ENCODE measurements at places on chromosomes 3 and 15.

GRCh38 chr3:79086514-79086913 is 681.3 kb downstream of the ROBO1 start:
- DNase-seq = no peak

- DNase-seq = no peak
Measured at GRCh38 chr15:57521503-57521902, 70.2 kb upstream of the MYZAP start.

- no peak for DNase-seq
Measured at GRCh38 chr15:53437366-53437765, 322.1 kb downstream of the WDR72 start.

DNA sequence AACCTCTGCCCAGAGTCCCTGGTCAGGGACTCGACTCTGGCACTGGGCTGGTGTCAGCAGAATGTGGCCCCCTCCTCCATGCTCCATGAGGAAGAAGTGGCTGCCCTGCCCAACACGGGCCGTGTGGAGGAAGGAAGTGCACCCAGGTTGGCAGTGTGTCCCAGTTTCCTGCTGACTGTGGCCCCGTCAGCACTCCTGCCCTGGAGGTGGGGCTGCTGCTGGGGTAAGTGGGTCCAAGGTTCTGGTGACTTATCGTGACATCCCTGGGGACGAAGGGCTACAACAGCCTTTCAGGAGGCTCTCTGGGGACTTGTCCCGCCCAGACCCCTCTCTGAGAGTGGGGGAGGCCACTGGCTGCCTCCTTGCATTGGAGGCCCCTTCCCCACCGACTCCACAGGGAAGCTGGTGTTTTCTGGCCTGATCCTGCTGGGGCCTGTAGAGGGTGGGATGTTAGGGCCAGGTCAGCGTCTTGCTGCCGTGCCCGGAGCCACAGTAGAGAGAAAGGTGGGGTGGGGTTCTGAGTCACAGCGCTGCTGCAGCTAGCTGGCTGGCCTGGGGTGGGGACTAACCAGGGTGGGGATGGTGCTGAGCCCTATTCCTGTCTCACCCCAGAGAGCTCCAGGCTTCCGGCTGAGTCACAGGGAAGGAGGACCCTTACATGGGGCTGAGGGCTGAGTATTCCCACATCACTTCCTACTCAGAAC is 10.5 kb downstream of the SEMA4B start:
- DNase-seq = no peak

- DNase-seq = no peak
Measured at GRCh38 chr3:9102240-9102981, 139.1 kb upstream of the RAD18 start.

GRCh38 chr15:91302588-91303439 is 202.8 kb downstream of the SV2B start:
- DNase-seq = no peak

- no peak for DNase-seq
Measured at GRCh38 chr15:55118344-55118870, 78.3 kb downstream of the RSL24D1 start.

GRCh38 chr15:35697549-35698299 is 151.8 kb upstream of the DPH6 start:
- DNase-seq = no peak

DNA sequence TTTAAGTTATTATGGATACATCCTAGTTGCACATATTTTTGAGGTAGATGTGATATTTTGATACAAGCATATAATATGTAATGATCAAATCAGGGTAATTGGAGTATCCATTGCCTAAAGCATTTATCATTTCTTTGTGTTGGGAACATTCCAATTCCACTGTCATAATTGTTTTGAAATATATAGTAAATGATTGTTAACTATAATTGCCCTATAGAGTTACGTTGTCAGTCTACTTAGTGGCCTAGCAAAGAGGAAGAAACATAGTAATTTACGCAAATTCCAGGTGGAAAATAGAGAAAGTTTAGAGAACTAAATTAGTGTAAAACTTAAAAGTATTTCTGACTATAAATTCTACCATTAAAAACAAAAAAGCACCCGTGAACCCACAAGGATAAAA is 24.9 kb downstream of the NXPE3 start:
- DNase-seq = no peak

DNA sequence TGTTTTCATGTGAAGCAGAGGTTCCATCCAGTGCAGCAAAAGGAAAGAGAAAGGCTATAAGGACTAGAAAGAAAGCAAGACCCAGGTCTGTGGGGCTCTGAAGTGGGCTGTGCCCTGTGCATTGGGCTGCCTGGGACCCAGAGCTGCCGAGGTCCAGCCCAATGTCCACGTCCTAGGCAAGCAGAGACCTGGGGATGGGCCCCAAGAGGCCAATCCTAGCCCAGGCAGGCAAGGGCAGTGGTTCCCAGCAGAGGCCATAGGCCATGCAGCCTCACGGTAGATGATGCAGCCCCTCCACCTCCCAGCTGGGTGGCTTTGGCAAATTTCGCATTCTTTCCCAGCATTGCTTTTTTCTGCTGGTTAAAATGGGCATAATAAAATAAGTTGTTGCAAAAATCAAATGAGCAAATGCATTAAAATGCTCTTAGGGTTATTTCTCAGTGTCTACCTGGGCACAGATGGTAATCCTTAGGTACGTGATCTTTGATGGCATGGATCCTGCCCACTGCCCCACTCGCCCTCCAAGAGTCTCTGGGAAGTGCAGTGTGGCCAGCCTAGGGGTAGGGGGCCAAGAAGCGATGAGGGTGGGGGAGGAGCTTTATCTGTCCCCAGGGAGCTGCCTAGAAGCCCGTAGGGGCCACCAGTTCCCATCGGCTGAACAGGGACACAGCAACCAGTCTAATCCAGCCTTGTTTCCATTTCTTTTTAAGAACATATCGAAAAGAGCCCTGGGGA is 22.3 kb upstream of the GP9 start:
- DNase-seq = no peak

DNA sequence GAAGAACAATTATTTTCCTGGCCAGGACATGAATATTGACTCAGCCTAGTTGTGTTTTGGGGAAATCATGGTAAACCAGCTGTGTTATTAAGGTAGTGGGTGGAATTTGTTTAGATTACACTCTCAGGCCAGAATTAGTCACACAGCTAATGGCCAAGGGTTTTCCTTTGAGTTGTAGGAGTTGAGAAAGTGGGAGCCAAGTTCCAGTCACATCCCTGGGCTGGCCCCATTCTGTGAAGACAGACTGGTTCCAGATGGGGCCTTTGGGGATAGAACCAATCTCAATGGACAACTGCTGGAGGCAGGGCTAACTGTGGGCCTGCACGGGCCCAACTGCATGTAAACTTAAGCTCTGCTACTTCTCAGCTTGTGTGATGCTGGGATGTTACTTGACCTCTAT is 1.4 kb upstream of the RASL12 start:
- no peak for DNase-seq

GRCh38 chr3:178966299-178967176 is 105.1 kb downstream of the ZMAT3 start:
- no peak for DNase-seq

DNA sequence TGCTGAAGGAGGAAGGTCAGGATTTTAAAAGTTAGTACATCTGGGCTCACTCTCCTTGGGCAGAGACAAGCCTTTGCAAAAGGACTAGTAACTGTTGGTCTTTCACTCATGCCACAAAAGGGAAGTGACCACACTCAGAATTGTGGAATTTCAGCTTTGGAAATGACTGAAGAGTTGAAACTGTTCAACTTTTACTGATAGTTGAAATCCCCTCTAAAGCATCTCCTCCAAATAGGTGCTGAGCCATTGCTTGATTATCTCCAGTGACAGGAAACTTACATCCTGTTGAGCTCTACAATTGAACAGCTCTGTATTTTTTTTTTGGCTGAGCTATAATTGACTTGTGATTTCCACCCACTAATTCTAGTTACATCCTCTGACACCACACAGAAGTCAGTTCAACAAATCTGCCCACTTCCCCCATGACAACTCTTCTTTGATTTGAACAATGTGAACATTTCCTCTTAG is 254.8 kb upstream of the TPRG1 start:
- DNase-seq = no peak

GRCh38 chr15:83365370-83365938 is 81.0 kb upstream of the BNC1 start:
- peak; percentile 10 for DNase-seq

All from stimulated activated CD4-positive, alpha-beta T cell treated with anti-CD3 and anti-CD28 coated beads, Interleukin-4, amount 100 ng/mL, for 4 hours (primary cell).